Mesothelial cell of epicardium (in vitro differentiated cells): ENCODE measurements at places on chromosomes 3 and 15. TPM values are rescaled to one million over a fixed set of nuclear protein-coding genes. Genes with fewer than 3 reads are reported as not detected.

Gene CHRM5
- 0.13 TPM in 1 of 3 replicates, not detected in the others for total RNA-seq

Gene PLA2G4E
- total RNA-seq: not detected in 3 replicates

Gene GPR176
- 3.1 to 3.8 TPM (median 3.3 TPM) in 3 replicates for total RNA-seq

Gene FMN1
- 1.1 to 1.6 TPM (median 1.2 TPM) in 3 replicates for total RNA-seq

Gene TKT
- total RNA-seq: 181 to 185 TPM (median 181 TPM) in 3 replicates

Gene RLBP1
- total RNA-seq: not detected in 3 replicates

Gene CPB1
- 11.5 to 16.2 TPM (median 11.9 TPM) in 3 replicates for total RNA-seq

Gene SMAD6
- 164 to 176 TPM (median 176 TPM) in 3 replicates for total RNA-seq

Gene SMCO1
- not detected in 3 replicates for total RNA-seq

Gene USF3
- 16.7 to 18.3 TPM (median 17.9 TPM) in 3 replicates for total RNA-seq

Gene PRR20G
- total RNA-seq: not detected in 3 replicates

Gene NTRK3
- 1.8 to 2.1 TPM (median 1.8 TPM) in 3 replicates for total RNA-seq

GRCh38 chr15:93826293-93826692, 405.1 kb upstream of the MCTP2 start:
- H3K27ac ChIP-seq: no peak overlapping the region
- H3K4me3 ChIP-seq: no peak overlapping the region
- H3K36me3 ChIP-seq: no peaks in the 10 kb centered on the region
- peaks cover 19% of the 10 kb centered on the region for H3K4me1 ChIP-seq

DNA sequence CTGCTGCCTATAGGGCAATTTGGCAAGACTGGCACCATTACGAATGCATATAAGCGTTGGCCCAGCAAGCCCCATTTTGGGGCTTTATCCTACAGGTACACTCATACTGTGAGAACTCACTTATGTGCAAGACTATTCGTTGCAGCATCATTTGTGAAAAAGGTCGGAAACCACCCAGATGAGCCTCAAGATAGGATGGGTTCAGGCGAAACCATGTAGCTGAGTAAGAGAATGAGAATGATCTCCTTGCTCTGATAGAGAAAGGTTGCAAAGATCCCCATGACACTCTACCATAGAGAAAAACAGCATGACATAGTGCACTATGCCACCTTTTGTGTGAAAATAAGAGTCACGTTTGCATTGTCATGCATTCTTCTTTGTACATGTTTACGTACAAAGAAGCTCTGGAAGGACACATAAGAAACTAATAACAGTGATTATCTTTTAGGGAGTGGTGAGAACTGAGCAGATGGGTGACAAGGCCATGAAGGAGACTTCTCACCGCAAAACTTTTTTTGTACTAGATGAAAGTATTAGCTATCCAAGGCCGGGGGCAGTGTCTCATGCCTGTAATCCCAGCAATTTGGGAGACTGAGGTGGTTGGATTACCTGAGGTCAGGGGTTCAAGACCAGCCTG, 50.0 kb downstream of the RHCG start:
- H3K4me1 ChIP-seq: peaks cover 17% of the 10 kb centered on the region
- no peak overlapping the region for H3K27ac ChIP-seq
- H3K36me3 ChIP-seq: no peaks in the 10 kb centered on the region
- peaks cover 17% of the 10 kb centered on the region for H3K27me3 ChIP-seq
- no peak for DNase-seq
- H3K4me3 ChIP-seq: no peak overlapping the region

- no peaks in the 10 kb centered on the region for H3K27me3 ChIP-seq
- no peak for DNase-seq
- no peaks in the 10 kb centered on the region for H3K36me3 ChIP-seq
- H3K4me3 ChIP-seq: no peak overlapping the region
- H3K4me1 ChIP-seq: no peaks in the 10 kb centered on the region
Measured at GRCh38 chr3:17006132-17006852, 121.5 kb downstream of the PLCL2 start.

- H3K4me3 ChIP-seq: no peak overlapping the region
- no peaks in the 10 kb centered on the region for H3K27me3 ChIP-seq
- H3K36me3 ChIP-seq: no peaks in the 10 kb centered on the region
- DNase-seq: no peak
Measured at GRCh38 chr15:35630532-35630931, 84.6 kb upstream of the DPH6 start.

DNA sequence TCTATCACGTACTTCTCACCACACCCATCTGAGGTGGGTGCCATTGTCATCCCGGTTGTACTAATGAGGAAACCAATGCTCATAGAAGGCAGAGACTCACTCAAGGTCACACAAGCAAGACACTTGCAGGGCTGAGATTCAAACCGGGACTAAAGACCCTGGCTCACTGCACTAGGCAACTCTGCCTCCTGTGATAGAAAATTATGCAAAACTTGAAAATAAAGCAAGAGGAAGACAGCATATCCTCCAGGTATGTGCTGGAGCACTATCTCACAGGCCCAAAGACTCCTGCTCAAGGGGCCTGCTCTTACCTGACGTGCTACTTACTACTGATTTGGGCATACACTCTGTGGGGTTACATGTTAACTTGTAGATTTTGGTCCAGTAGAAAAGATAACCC, 25.6 kb downstream of the ANXA2 start:
- peak overlapping the region; percentile 97 for H3K27ac ChIP-seq
- DNase-seq: no peak
- H3K36me3 ChIP-seq: peaks cover 51% of the 10 kb centered on the region
- no peak overlapping the region for H3K4me3 ChIP-seq
- peaks cover 75% of the 10 kb centered on the region for H3K4me1 ChIP-seq

- no peaks in the 10 kb centered on the region for H3K36me3 ChIP-seq
- DNase-seq: no peak
- H3K27me3 ChIP-seq: peaks cover 49% of the 10 kb centered on the region
- H3K4me1 ChIP-seq: no peaks in the 10 kb centered on the region
- no peak overlapping the region for H3K27ac ChIP-seq
- H3K4me3 ChIP-seq: peak overlapping the region; percentile 58
Measured at GRCh38 chr15:100849021-100849854, 30.4 kb upstream of the ALDH1A3 start.

DNA sequence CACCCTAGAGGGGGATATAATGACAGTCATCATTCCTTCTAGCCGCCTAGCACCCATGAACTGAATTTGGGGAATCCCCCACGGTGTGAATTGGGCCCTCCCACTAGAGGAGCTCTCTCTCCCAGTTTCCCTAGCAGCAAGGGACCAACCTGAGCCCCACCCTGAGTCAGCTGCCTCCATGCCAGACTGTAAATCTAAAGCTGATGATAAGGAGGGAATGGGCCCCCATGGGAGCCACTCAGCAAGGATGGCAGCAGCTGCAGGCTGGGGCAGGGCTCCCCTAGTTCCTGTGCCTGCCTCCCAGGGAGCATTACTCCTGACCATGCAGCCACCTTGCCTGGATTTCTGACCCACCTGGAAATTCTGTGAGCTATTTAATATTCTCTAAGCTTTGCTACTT, 57.0 kb upstream of the PXYLP1 start:
- H3K4me3 ChIP-seq: no peak overlapping the region
- H3K4me1 ChIP-seq: no peaks in the 10 kb centered on the region
- no peak for DNase-seq

DNA sequence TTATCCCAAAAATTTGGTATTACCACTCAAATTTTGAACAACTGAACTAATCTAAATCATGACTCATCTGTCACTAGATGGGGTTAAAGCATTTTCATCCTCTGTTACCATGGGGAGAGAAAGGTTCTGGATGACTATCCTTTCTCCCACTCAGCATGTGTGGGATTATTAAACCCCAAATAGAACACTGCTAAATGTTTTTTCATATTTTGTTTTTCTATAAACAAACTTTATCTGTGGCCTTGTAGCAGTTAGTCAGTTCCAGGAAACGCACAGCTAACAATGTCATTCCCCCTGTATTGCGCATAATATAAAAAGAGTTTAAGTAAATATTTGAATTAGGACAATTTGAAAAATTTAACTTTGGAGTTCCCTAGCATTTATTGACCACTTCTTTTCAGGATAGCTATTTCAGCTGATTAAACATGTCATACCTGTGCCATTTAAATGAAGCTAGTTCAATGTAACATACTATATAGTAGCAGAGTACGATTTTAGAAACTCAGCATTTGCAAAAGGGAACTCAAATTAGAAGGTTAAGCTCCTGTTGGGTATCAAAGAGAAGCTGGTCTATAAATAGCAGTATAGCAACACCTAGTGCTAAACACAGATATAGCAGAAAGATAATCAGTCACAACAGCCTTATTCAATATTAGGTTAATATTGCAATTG, 9.2 kb upstream of the TMEM212 start:
- no peak overlapping the region for H3K4me3 ChIP-seq
- H3K4me1 ChIP-seq: peaks cover 37% of the 10 kb centered on the region
- no peaks in the 10 kb centered on the region for H3K36me3 ChIP-seq
- no peaks in the 10 kb centered on the region for H3K27me3 ChIP-seq
- DNase-seq: no peak

GRCh38 chr3:14345496-14346150, 56.8 kb upstream of the SLC6A6 start:
- peaks cover 17% of the 10 kb centered on the region for H3K4me1 ChIP-seq
- H3K27ac ChIP-seq: no peak overlapping the region
- no peak for DNase-seq

- DNase-seq: no peak
- peaks cover 9% of the 10 kb centered on the region for H3K27me3 ChIP-seq
- H3K36me3 ChIP-seq: no peaks in the 10 kb centered on the region
- no peak overlapping the region for H3K4me3 ChIP-seq
Measured at GRCh38 chr15:87200149-87200548, 1056.4 kb downstream of the NTRK3 start.

- H3K4me3 ChIP-seq: peak overlapping the region; percentile 61
- no peaks in the 10 kb centered on the region for H3K36me3 ChIP-seq
- no peak overlapping the region for H3K27ac ChIP-seq
Measured at GRCh38 chr3:53493595-53493962, 832 bp upstream of the CACNA1D start.

DNA sequence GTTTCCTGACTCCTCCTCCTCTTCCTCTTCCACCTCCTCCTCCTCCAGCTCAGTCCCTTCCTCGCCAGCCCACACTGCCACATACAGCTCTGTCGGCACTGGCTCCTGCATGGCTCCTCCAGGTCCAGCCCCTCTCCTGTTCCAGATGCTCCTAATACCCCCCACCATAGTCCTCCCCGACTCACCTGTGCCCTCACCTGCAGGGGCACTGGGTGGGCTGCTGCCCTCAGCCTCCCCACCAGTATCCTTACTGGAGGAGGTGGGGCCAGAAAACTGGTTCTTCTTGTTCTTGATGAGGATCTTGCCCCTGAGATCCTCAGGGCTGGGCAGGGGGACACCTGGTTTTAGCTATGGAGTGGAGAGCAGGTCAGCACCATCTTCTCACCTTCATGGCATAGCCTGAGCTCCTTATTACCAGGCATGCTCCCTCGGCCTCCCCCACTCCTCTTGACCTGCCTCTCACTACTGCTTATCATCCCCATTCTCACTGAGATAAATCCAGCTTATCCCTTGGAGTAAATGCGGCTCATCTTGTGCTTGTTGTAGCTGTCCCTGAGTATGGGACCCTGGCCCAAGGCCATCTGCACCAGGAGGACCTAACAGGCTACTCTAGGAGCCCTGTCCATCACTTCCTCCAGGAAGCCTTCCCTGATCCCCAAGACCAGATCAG, 11.0 kb downstream of the PLCB2 start:
- peaks cover 9% of the 10 kb centered on the region for H3K36me3 ChIP-seq
- H3K27me3 ChIP-seq: peaks cover 24% of the 10 kb centered on the region
- peak overlapping the region; percentile 8 for H3K4me3 ChIP-seq
- H3K4me1 ChIP-seq: peaks cover 31% of the 10 kb centered on the region

- H3K36me3 ChIP-seq: no peaks in the 10 kb centered on the region
- H3K27me3 ChIP-seq: no peaks in the 10 kb centered on the region
- peaks cover 9% of the 10 kb centered on the region for H3K4me1 ChIP-seq
- DNase-seq: no peak
- no peak overlapping the region for H3K27ac ChIP-seq
- H3K4me3 ChIP-seq: no peak overlapping the region
Measured at GRCh38 chr3:120526011-120526870, 69.9 kb upstream of the NDUFB4 start.

GRCh38 chr3:128489674-128489926, 3.4 kb downstream of the GATA2 start:
- H3K27me3 ChIP-seq: peaks cover 23% of the 10 kb centered on the region
- H3K27ac ChIP-seq: peak overlapping the region; percentile 97
- no peak for DNase-seq
- peaks cover 6% of the 10 kb centered on the region for H3K36me3 ChIP-seq
- H3K4me3 ChIP-seq: peak overlapping the region; percentile 94

DNA sequence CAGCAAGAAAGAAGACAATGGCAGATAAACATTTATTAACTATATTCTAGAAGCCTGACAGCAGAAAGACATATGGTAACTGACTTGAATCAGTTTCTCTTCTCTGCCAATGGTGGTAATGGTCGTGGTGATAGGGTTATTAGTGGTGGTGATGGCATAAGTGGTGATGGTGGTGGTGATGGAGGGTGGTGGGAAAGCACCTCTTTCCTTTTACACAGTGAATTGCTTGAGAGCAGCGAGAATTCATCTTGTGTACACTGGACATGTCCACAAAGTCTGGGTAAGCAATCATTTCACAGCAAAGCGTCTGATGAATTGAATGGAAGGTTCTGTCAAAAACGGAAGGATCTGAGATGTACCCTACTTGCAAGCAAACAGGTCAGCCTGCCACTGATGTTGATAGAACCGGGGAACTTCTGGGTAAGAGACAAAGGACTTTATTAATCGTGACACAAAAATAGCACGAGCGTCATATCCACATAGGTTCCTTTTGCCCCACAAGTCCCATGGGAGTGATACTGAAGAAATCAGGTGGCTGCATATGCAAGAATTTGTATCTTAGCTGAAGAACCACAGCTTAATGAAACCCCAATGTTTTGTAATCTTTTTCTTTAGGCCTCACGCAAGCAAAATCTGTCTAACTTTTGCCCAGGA, 23.5 kb upstream of the TBC1D5 start:
- no peak for DNase-seq
- H3K36me3 ChIP-seq: no peaks in the 10 kb centered on the region
- no peak overlapping the region for H3K27ac ChIP-seq
- H3K27me3 ChIP-seq: no peaks in the 10 kb centered on the region
- no peaks in the 10 kb centered on the region for H3K4me1 ChIP-seq
- H3K4me3 ChIP-seq: no peak overlapping the region

- no peaks in the 10 kb centered on the region for H3K27me3 ChIP-seq
- peak overlapping the region; percentile 71 for H3K27ac ChIP-seq
- no peaks in the 10 kb centered on the region for H3K36me3 ChIP-seq
- H3K4me1 ChIP-seq: peaks cover 76% of the 10 kb centered on the region
- no peak for DNase-seq
- H3K4me3 ChIP-seq: no peak overlapping the region
Measured at GRCh38 chr3:78726545-78726944, 1041.3 kb downstream of the ROBO1 start.

DNA sequence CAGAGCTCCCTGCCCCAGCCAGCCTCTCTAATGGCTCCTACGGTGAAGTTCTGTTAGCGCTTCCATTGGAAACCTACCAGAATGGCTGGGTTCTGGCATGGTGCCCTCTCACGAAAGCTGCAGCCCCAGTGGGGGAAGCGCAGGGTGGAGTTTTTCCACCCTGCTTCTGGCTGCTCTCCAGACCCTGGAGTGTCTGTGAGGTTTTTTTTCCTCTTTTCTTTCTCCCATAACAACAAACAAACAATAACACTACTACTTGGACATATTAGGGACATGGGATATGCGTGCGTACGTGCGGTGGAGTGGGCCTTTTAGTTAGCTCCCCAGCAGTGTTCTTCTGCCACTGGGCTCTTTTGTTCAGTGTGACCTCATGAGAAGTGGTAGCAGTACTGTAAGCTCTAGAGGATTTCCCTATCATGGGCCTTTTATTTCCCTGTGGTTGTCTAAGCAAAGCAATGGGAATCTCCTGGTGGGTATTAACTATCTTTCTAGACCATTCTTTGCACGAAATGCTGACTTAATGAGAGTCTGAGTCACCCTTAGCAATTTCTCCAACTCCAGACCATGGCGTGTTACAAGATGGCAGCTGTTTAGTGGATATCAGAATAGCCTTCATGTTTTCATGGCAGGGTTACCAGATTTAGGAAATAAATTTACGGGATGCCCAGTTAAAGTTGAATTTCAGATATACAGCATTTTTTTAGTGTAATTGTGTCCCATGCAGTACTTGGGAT, 161.9 kb downstream of the FNDC3B start:
- H3K4me3 ChIP-seq: no peak overlapping the region
- H3K36me3 ChIP-seq: peaks cover 9% of the 10 kb centered on the region
- no peak for DNase-seq
- peaks cover 32% of the 10 kb centered on the region for H3K4me1 ChIP-seq
- H3K27me3 ChIP-seq: no peaks in the 10 kb centered on the region
